ENCODE measurements at places on chromosomes 2 and 18.
A peak's percentile ranks its signal among the peaks of the same experiment; 100 is the strongest.

DNA sequence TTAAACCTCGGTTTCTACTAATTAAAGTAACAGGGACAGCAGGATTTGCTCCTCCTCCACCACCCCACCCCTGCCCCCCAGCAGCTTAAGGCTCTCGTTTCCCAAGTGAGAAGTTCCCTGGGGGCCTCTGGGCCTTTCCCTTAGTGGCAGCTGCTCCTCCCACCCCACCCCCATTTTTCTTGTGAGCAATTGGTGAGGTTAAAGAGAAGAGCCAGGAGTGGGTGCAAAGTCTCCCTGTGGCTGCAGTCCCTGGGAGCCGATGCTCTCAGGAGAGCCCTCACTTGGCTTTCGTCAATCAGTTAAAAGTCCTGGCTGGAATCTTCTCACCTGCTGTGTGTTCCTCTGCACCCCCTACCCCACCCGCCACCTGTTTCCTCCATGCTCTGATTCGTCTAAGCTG is 48.7 kb upstream of the AGAP1 start:
- DNase-seq = no peak

DNA sequence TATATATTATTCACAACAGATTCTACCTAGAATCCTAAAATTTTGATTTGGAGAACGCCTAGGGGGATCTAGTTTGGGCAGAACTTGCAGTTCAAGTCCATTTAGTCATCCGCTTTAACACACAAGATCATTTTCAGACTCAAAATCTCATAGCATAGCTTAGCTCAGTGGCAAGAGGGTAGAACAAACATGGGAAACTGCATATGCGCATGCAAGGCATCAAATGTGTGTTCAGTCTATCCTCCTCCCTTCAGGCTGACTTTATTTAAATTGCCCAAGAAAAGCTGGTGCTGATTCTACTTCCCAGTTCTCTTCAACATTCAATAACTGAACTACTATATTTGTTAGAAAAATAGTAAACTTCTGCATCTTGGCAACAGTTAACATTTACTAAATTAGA is 79.6 kb upstream of the NRXN1 start:
- no peak for DNase-seq

DNA sequence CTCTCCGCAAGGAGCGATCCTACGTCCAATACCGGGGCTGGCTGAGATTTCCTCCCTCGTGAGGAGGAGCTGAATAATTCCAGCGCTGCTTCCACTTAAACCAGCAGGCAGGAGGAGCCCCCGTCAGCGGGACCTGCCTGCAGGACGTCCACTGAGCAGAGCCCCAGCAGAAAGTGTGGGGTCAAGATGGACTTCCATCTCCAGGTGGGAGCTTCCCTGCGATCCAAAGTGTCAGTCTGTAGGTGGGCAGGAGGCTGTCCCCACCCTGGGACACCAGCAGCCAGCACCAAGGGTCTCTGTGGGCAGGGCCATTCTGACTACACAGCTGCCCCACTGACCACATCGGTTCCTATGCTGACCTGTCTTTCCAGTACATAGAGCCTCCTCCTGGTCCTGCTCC is 462 bp upstream of the OTOS start:
- no peak for DNase-seq

- no peak for DNase-seq
These were observed 480.0 kb upstream of the SYT4 start for GRCh38 chr18:43757273-43757672.

DNA sequence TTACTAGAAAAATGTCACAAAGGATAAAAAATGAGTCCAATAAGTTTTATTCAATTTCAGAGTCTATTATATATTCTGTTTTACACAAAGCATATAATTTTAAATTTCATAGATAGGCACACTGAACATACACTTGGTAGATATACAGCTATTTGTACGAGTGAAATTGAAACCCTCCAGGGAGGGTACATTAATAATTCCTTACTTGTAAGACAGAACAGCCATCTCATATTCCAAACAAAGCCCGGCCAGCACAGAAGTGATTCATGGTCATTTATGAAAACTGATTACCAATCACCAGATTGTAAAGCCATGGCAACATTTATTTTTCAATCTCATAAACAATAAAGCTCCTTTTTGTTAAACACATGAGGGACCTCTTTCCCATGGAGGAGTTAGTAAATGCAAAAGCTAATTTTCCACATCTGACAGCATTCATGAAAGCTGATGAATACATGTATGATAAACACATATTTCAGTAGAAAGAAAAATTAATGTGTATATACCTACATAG is 190.6 kb downstream of the TDRD15 start:
- DNase-seq = no peak

- DNase-seq = peak; percentile 45
These were observed 19.2 kb downstream of the DAW1 start for GRCh38 chr2:227890495-227891079.

DNA sequence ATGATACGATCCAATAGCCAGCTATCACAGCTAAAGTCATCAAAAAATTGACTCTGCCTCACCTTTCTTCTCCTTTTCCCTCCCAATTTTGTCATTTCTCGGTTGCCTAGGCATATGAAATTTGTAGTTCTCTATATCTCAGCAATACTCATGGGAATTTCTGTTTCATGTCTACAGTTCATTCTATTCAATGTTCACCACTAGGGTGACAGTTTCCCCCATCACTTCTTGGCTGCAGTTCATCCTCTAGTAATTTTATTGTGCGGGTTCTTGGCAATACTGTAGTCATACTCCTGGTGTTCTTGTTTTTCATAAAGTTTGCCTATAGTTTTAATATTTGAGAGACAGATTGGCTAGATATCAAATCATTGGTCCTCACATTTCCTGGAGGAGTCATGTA is 872.2 kb upstream of the ID2 start:
- DNase-seq = no peak

- no peak for DNase-seq
These were observed 50.7 kb downstream of the ATIC start for GRCh38 chr2:215362562-215362904.

- DNase-seq = no peak
These were observed 57.0 kb downstream of the DNMT3A start for GRCh38 chr2:25284756-25285155.

Measured in NCI-H1417 treated with DMSO at 0.1 percent for 48 hours (cell line).